ENCODE measurements at places on chromosomes 6 and 20.

DNA sequence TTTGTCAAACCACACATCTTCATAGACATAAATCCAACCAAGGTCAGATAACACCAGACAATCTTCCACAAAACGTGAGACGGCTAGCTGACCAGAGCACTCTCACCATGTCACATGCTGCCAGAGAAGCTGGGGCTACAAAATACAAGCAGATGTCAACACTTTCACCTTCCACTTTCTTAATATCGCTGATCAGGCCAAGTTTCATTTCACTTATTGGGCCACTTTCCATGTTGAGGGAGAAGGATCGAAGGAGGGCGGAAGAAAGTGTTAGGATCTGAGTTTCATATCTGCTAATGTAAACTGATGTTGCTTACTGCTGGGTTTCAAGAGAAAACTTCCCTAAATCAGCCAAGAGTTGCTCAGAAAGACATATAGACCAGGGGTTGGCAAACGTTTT, 177.0 kb upstream of the PRDM1 start:
- DNase-seq, result no peak

- DNase-seq, result no peak
These were observed 32.4 kb downstream of the RNF217 start for GRCh38 chr6:124994648-124995047.

DNA sequence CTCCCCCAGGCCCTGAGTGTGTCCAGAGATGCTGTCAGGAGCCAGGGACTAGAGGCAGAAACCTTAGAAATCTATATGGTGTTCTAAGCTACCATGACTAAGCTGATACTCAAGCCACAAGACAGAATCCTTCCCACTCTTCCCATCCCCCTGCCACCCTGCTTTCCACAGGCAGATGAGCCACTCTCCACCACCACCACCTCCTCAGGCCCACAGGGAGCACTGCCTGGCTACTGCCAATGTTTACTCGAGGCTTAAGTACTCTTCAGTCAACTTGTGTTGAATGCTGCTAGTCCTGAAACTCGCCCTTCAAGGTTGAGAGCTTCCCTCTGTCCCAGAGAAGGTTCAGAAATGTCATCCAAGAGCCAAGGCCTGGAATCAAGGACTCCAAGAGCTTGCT, 56.2 kb downstream of the CENPW start:
- DNase-seq, result no peak

DNA sequence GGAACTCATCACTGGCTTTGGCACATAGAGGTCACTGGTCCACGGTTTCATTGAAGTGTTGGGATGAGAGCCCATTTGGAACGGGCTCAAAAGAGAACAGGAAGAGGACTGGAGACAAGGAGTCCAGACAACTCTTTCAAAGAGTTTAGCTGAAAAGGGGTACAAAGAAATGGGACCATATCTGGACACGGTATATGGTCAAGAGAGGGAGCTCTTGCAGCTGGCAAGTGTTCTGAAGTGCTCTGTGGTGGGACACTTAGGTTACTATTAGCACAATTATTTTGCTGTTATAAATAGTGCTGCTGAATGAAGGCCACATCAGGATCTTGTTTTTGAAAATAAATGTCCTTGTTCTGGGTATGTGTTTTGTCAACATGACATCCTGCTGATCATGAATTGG, 4.6 kb downstream of the SGK2 start:
- no peak for DNase-seq

- DNase-seq, result no peak
These were observed 59.3 kb upstream of the ZNF217 start for GRCh38 chr20:53652859-53653517.

GRCh38 chr20:63321148-63321831, 28.3 kb downstream of the COL20A1 start:
- DNase-seq, result no peak

- no peak for DNase-seq
These were observed 2.4 kb downstream of the TDP2 start for GRCh38 chr6:24664046-24664987.

DNA sequence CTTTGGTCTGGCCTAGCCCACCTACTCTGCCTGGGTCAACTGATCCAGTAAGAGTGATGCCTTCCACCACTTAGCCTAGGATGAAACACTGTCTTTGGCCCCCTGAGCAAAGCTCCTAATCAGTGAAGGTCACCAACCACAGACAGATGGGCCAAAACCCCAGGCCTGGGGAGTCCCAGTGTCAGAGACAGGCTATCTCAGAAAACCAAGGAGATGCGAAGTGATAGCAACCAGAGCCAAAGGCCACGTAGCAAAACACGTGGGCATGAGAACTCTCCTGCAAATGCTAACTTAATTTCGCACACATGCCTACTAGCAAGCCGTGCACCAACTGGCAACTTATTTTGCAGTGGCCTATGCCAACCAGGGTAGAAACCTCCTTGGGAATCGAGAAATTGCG, 29.1 kb downstream of the AGPAT4 start:
- DNase-seq, result no peak

DNA sequence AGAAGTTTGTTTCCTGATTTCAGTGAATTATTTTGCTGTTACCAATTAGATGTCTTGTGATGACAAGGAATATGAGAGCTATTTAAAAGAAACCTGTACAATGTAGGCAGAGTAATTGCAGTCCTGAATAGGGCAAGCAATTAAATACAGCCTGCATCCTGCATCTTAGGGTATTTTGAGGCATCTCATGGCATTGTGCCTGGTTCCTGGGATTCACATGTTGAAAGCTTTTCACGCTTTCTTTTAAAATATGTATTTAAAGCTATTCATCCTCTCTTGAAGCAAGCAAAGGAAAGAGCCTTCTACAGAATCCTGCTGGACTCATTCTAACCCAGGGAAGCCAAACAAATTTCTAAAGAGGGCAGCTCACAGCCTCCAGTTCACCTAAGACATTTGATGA, 4.7 kb upstream of the RRAGD start:
- DNase-seq, result no peak

- no peak for DNase-seq
These were observed 103.6 kb upstream of the BMP2 start for GRCh38 chr20:6663751-6664388.

GRCh38 chr20:40104959-40105358, 584.1 kb downstream of the MAFB start:
- DNase-seq, result no peak

GRCh38 chr6:109303640-109304283, 78.5 kb downstream of the CD164 start:
- no peak for DNase-seq

GRCh38 chr20:2817341-2817726, 1.2 kb downstream of the TMEM239 start:
- no peak for DNase-seq

GRCh38 chr6:108116546-108117426, 42.2 kb upstream of the OSTM1 start:
- no peak for DNase-seq

- DNase-seq, result no peak
These were observed 77.9 kb downstream of the TNFAIP3 start for GRCh38 chr6:137944793-137945498.

GRCh38 chr6:72534236-72534635, 87.6 kb upstream of the KCNQ5 start:
- DNase-seq, result no peak

- no peak for DNase-seq
These were observed 17.1 kb upstream of the DHX35 start for GRCh38 chr20:38945012-38945411.

DNA sequence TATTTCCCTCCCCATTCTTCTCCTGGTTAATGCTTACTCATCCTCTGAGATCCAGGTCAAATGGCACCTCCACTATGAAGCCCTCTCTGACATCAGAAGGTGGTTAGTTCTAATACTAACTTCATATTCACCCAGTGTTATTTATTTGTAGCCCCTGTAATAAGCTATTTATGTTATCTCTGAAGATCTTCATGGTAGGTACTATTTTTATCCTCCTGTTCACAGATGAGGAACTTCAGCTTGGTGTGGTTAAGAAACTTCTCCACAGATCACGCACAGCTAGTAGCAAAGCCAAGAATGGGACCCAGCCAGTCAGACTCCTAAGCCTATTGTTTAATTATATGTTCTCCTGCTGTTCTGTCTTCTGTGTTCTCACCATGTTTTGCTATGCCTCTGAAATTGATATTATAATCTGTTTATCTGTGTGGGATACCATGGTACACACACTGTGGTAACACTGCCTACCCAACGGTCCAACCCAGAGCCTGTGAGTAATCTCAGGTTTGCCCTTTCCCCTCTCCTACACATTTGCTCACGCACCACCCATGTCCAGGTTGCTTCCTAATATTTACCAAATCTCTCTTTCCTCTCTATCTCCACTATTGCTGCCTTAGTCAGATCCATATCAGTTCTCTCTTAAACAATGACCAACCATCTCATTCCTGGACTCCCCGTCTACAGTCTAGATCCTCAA, 98.4 kb downstream of the IPCEF1 start:
- no peak for DNase-seq

DNA sequence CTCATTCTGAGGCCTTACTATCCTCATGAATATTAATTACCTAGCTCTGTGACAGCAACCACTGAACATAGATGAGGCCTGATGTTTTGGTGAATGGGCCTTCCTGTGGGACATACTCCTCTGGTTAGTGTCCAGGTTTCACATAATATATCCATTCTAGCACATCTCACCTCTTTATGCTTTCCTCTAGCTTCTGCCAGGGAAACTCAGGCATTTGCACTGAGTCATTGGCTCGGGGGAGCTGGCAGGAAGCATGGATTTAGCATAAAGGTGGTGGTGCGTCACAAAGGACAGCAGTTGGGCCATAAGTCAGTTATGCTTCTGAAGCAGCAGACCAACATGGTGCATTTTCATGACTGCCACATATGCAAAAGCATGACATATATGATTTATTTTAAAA, 37.5 kb upstream of the TMEM170B start:
- DNase-seq, result no peak

DNA sequence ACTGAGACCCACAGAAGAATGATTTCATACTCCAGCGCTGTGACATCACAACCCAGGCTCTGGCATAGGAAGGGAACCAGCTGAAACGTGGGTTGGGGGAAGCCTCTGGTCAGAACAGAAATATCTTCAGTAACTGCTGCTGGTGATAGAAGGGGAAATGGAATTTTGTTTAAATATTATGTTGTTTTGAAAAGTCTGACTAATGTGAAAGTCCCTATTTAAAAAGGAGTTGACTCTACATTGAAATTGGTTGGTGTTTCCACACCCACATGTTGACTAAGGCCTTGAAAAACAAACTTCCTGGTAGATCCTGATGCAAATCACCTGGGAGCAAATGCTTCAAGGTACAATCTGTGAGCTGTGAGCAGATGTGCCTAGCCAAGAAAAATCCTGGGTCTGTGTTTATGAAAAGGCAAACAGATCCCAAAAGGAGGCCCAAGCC, 24.5 kb upstream of the TCP11 start:
- no peak for DNase-seq

GRCh38 chr6:159169193-159169555, at the start of gene FNDC1:
Gene FNDC1 (plus strand): TSS chr6:159169400. CDS start chr6:159169597, 197 bp downstream.
- DNase-seq, result no peak

DNA sequence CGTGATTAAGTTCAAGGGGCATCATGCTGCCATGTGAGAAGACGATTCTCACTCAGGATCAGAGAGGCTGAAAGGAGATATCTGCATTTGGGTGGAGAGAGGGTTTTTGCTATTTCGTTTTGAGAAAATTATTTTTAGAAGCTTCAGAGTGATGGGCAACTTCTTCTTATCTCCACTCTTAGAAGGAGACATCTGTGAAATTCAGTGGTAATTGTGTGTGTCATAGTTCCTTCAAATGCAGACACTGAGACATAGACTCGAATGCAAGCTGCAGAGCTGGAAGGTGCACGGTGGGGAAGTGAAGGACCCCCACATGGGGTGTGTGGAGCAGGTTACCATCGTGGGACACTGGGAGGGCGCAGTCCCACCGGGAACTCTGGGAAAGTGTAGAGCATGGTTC, 116.8 kb downstream of the PRND start:
- DNase-seq, result no peak

- no peak for DNase-seq
These were observed 137.8 kb downstream of the CENPW start for GRCh38 chr6:126477678-126478077.

- DNase-seq, result no peak
These were observed 47.0 kb downstream of the PLAGL1 start for GRCh38 chr6:143961066-143961465.

- DNase-seq, result no peak
These were observed 88.4 kb downstream of the HACE1 start for GRCh38 chr6:104771258-104771832.

DNA sequence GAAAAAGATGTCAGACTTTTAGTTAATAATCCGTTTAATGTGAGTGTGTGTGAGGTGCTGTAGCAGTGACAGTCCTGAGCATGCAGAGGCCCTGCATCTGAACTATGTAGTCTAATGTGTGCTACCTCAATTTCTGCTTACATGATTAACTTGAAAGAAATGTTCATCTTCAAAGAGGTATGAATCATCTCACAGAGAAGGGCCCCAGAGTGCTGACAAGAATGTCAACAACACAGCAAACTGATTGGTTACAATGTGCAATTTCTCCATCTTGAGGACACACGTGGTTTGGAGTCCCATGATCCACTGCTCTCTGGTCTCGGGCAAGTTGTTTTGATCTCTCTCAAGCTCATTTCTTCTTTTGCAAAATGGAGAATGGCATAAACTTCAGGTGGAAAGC, 61.7 kb upstream of the EMILIN3 start:
- DNase-seq, result no peak

DNA sequence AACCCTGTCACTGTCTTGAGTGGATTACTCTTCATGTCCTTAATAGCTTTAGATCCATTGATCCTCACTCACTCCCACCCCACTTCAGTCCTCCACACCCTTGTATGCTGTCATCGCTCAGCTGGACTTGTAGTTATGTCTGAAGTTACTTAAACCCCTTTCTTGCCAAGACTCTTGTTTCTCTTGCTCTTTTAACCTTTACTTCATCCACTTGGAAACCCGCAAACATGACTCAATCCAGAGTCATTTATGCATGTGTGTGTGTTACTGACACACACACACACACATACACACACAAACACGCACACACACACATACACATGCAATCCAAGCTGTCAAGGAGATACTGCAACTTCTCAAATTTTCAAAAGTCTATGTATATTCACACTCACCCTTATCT, 341.8 kb downstream of the SYNE1 start:
- no peak for DNase-seq

DNA sequence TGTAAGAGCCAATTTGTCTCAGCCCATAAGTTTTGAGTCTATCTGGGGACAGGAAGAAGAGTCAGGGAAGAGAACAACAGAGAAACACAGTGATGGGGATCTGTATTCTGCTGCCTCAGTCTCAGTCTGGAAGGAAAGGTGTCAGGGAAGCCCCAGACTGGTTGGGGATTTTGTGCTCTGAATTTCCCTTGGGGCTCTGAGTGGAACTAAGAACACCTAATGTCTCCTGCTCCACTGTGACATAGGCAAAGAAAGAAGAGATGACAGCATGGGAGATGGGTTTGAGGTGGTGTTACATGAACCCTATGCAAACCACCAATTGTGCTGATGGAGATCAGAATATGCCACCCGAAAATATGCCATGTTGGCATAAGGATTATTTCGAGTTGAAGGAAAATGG, 139.5 kb upstream of the MYLIP start:
- no peak for DNase-seq

DNA sequence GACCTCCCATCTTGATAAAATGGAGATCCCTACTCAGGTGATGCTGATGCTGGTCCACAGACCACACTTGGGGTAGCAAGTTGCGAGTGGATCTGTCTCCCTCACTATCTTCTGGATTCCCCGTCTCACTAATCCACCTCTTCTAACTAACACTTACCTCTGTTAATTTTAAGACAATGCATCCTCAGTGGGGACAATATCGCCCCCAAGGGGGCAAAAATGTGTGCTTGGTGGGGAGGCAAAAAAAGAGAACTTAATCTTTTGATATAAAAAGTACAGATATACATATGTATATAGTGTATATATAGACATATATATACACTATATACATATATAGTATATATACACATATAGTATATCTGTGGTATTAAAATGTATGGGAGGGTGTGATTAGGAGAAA, 4.3 kb downstream of the LRFN2 start:
- no peak for DNase-seq

All from central memory CD8-positive, alpha-beta T cell (primary cell).